ENCODE measurements at places on chromosomes 12 and 14. TPM values are rescaled to one million over a fixed set of nuclear protein-coding genes. Genes with fewer than 3 reads are reported as not detected.

DNA sequence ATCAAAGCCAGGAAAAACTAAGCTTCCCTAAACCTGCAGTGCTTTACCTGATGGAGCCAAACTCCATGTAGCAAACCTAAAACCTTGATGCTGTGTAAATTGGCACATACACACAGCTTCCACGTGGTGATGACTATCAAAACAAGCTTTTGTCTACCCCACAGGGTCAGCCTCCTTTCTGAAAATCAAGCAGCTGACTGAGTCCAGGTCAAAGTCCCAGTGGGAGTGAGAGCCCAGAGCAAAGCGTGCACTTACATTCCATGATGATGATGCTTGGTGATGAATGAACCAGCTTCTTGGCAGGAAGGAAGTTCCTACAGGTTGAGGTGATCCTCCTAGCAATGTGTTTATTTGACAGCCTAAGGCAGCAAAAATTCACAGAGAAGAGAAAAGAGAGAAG, 630.0 kb upstream of the TBX3 start:
- peak; percentile 89 for DNase-seq

- DNase-seq: no peak
These were observed 29.3 kb upstream of the BATF start for GRCh38 chr14:75492832-75493591.

MYRFL gene
- polyA plus RNA-seq: 0.03 TPM

DNA sequence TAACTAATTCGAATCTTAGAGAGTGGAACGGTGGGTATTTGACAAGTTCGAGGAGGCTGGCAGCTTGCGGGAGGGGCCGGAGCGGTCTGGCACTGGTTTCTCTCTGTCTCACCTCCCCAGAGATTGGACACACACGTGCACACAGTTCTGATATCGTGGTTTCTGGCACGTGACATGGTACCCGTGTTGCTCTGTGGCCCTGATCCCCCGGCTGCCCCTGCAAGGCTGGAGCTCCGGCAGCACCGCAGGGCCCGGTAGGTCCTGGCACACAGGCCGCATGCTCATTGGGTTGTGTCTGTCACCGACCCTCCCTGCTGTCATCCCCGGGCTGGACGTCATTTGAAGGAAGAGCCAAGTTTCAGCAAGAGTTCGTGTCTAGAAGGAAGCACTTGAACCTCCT, 82.7 kb downstream of the PPP2R5C start:
- no peak for DNase-seq

- DNase-seq: no peak
These were observed 14.2 kb downstream of the ZFYVE21 start for GRCh38 chr14:103729496-103730448.

NUAK1 gene
- 13.7 TPM for polyA plus RNA-seq

ADCY6 gene
- 6.4 TPM for polyA plus RNA-seq

DNA sequence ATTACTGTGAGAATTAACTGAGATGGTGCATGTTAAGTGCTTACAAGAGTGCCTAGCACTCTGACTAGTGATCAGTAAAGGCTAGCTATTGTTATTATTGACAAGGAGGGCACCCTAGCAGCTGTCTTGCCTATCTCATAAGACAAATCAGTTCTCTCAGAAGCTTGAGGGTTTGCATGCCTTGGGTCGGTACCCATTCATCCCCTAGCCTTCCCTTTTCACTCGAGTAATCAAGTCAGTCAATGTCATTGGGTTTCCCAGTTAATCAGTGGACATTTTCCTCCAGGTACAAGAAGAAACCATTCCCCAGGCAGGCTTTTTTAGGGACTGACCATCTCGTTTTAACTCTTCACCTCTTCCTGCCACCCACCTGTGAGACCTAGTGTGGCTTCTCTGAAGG, 10.4 kb upstream of the TFCP2 start:
- DNase-seq: no peak

- DNase-seq: peak; percentile 19
These were observed 11.5 kb downstream of the ADAMTS20 start for GRCh38 chr12:43540470-43540869.

DNA sequence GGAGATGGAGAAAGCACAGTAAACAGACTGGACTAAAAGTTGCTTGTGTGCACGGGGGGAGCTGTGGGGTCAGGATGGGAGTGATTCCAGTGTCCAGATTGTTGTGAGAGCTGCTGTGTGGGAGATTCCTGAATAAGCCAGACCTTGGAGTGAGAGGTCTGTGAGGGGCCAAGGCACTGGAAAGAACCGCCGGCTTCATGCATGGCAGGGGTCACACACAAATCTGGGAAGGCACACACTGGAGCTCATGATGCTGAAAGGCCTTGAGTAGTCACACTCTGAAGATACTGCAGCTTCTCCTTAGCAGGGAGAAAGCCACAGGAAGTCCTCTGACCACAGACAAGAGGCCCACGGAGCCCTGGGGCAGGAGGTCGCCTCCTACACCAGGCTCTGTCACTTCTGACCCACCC, 23.1 kb downstream of the ADCY6 start:
- DNase-seq: no peak

GRCh38 chr12:74227846-74228545, 309.6 kb upstream of the ATXN7L3B start:
- DNase-seq: peak; percentile 49

LRP1-AS gene
- polyA plus RNA-seq: not detected

DDX47 gene
- 59.5 TPM for polyA plus RNA-seq
